ENCODE measurements at places on chromosomes 2 and 18.

- no peak for DNase-seq
Measured at GRCh38 chr18:55083461-55083860, 124.2 kb upstream of the CCDC68 start.

GRCh38 chr18:47050468-47050867 is 15.0 kb upstream of the ELOA2 start:
- DNase-seq, result no peak

GRCh38 chr2:98757904-98758421 is 27.0 kb upstream of the MGAT4A start:
- DNase-seq, result no peak

GRCh38 chr2:143697744-143698143 is 568.5 kb downstream of the ARHGAP15 start:
- DNase-seq, result no peak

DNA sequence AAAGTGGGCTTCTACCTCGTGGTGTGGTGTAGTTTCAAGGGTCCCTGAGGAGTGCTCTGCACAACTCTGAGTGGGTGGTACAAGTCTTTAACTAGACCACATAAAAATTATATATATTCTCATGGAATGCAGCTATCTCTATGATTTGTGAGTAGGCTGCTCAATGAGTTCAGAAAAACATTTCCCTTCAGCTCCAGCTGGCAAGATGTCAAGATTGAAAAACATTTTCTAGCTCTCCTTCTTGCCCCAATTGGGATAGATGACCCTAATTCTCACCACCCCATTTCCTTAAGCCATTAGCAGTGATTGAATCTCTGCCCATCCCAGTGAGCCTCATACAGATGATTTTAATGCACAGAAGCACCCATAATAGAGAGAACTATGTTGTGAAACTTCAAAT is 28.3 kb upstream of the SP3 start:
- DNase-seq, result no peak

DNA sequence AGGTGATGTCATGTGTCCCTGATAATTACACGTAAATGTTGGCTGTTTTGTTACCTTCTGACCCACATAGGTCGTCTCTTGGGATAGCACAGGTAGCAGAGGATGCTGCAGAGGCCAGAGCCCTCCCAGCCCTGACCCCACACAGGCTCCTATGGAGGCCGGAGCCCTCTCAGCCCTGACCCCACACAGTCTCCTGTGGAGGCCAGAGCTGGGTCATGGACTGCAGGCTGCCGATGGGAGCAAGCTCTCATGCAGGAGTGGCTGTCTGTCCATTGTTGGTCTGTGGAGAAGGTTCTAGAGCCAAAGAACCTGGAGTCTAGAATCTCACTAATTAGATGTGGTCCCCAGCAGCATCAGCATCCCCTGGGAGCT is 155.5 kb downstream of the LDLRAD4 start:
- no peak for DNase-seq

DNA sequence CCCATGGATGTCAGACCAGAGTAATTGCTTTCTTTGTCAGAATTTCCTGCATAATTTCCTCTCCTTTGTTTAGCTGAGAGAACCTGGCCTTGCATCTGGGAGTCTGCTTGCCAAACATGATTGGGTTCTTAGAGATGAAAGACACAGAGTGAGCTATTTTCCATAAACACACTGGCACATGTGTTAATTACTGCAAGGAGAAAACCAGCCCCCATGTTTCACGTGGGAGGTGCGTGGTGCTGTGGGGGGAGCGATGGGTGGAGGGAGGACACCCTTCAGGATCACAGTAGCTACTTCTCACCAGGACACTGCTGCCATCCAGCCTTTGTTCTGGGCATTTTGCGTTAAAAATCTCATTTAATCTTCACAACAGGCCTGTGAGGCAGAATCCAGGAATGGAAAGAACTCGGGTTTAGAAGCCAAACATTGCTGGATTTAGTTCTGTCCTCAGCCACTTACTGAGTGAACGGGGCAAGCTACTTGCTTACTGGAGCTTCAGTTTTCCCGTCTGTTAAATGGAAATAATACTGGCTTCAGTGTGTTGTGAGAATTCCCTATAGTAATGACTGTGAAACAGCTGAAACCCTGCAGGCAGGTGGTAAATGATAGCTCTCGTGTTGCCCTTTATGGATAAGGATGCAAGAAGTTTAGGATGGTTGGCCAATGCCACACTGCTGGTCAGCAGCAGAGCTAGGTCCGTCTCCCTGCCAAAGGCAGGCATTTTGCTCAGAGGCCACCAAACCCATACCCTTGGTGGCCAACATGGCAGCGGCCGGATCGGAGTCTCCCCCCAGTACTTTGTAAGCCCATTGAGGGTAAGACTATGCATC is 100.1 kb upstream of the ASAP2 start:
- DNase-seq, result no peak

- no peak for DNase-seq
Measured at GRCh38 chr18:53946594-53946993, 277.9 kb downstream of the MBD2 start.

DNA sequence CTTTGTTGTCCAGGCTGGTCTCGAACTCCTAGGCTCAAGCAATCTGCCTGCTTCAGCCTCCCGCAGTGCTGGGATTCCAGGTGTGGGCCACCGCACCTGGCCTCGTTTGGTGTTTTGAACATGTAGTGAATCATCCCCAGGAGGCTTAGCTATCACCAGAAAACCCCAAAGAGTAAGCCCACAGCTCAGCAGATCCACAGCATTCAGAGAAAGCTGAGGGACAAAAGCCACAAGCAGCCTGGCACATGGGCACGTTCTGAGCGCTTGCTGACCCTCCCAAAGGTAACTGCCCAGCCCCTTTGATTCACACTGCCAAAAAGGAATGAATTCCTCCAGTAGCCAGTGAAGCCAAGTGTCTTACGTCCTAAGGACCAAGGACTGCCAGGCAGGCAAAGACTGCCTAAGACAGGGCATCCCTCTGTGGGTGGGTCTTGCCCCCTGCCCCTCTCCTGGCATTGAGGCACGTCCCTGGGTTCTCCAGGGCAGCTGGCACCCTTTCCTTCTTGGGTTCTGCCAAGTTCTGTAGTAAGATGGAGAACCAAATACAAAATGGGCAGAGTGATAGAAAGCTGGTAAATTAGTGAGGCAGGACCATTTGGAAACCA is 31.7 kb downstream of the MBP start:
- DNase-seq, result no peak

GRCh38 chr2:170344663-170345346 is 166.9 kb downstream of the MYO3B start:
- DNase-seq, result no peak

GRCh38 chr2:225074919-225075681 is 32.8 kb upstream of the DOCK10 start:
- DNase-seq, result no peak

GRCh38 chr2:5982903-5983265 is 290.7 kb downstream of the SOX11 start:
- no peak for DNase-seq

DNA sequence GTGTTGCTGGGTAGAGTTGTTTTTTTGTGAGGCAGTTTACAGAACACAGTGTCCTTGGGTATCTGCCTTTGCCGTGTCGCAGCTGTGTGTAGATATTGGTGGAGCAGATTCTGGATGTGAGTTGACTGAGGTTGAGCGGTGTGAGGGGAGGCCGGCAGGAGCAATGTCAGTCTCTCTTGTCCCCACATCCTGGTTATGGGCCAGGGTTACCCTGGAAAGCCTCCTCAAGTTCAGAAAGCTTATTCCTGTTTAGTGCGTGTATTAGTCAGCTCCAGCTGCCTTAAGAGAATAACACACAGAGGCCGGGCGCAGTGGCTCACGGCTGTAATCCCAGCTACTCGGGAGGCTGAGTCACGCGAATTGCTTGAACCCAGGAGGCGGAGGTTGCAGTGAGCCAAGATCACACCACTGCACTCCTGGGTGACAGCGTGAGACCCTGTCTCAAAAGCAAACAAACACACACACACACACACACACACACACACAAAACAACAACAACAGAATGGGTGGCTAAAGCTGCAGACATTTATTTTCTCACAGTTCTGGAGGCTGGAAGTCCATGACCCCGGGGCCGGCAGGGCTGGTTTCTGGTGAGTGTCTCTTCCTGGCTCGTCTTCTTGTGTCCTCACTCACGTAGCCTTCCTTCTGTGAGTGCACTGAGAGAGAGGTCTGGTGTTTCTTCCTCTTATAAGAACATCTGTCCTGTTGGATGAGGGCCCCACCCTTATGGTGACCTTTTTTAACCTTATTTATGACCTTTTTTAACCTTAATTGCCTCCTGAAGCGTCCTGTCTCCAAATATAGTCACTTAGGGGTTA is 5.1 kb downstream of the NCK2 start:
- no peak for DNase-seq

GRCh38 chr2:29039718-29040480 is 34.4 kb downstream of the PCARE start:
- DNase-seq, result no peak

GRCh38 chr2:138428710-138429440 is 72.7 kb upstream of the SPOPL start:
- DNase-seq, result no peak

GRCh38 chr2:197883354-197884032 is 79.1 kb downstream of the PLCL1 start:
- DNase-seq, result no peak

- DNase-seq, result no peak
Measured at GRCh38 chr2:77457665-77458064, 64.5 kb downstream of the LRRTM4 start.

GRCh38 chr2:218671097-218671653 is 627 bp downstream of the RNF25 start:
- DNase-seq, result no peak

DNA sequence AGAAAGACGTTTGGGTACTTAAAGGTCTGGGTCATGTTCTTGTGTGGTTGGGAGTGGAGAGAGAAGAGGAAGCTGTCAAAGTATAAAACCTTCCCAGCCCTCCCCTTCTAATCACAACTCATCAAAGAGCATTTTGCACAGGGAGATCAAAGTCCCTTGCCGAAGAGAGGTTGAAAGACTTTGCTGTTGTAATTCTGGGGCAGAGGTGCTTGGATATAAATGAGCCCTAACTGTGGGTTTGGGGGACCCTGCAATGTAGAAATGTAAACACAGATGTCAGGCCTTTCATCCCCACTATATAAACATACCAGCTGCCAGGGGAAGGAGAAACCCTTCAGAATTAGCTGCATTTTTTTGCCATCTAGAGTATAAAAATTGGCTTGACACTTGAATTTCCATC is 182.1 kb downstream of the ETAA1 start:
- DNase-seq, result no peak

- no peak for DNase-seq
Measured at GRCh38 chr2:66674087-66674486, 239.2 kb downstream of the MEIS1 start.

DNA sequence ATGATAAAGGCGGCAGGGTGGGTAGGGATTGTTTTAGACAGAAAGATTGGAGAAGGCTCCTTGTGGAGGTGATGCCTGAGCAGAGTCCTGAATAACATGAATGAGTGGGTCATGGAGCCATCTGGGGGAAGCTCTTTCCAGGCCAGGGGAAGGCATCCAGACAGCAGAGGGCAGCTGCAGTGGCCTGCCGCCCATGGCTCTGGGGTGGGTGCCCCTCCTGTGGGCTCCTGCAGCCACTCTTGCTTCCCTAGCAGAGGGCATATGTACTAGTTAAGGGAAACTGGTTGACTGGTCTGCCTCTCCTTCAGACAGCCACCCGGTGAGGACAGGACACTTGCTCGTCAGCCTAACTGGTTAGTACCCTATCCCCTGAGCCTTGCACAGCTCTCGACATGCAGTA is 46.5 kb upstream of the SLC1A4 start:
- no peak for DNase-seq

- no peak for DNase-seq
Measured at GRCh38 chr2:120586507-120587278, 149.0 kb upstream of the GLI2 start.

- no peak for DNase-seq
Measured at GRCh38 chr2:16933355-16933754, 267.7 kb upstream of the CYRIA start.

DNA sequence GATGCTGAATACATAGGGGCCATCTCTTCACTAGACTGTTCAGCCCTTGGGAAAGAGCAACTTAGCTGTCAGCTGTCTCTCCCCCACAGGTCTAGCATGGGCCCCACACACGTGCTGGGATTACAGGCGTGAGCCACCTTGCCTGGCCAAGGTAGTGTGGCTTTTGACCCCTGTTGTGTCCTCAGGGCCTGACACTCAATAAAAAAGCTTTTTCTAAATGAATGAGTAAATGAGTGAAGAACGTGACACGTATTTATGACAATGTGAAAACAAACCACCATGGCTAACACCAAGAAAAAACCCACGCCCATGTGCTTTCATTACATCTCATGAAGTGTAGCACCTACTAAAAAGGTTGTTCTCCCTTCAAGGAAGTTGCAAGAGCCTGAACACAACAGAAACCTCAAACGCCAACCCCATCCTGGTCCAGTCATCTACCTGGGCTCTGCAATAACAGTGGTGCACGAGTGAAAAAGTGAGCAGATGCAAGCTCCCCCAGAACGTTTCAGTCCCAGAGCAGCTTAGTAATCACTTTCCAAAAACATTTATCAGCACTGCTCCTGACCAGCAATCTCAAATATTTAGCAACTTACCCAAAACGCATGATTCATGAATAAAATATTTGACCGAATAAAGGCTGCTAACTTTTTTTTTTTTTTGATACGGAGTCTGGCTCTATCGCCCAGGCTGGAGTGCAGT is 3.4 kb downstream of the WDFY1 start:
- no peak for DNase-seq

DNA sequence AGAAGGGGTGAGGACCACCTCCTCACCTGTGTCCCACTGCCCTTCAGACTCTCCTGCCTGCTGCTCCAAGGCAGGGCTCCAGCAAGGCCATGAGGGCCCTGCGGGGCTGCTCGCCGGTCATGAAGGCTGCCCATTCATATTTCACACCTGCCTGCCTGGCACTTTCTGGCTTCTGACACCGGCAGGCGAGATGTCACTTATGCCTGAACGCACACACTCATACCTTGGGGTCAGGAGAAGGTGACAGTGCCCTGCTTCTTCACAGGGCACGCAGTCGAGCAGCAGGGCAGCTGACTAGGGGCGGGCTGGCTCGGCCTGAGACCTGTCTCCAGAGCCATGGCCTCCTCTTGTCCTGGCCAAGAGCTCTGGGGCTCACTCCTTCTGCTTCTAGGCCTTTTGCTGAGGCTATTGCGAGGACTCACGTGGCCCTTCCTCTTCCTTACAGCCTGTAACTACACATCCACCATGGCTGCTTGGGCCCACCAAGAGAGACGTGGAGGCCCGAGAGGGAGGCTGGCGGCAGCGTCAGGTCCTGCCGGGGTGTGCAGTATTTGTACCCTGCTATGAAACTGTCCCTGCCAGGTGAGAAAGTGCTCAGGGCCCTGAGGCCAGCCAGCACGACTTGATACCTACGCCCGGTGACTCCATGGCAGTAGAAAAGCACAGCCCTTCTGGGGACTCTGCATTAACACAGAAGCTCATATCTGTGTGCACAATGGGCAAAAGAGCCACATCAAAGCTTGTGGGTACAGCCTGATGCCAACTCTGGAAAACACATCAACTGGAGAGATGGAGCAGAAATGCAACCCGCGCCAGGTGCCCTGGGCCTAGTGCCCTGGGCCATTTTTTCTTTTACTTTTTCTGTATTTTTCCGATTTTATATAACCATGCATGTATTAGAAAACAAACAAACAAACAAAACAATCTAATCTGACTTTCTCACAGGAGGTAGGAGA is 30.6 kb downstream of the HS6ST1 start:
- DNase-seq, result no peak
